ENCODE measurements at places on chromosomes 2 and 18.

DNA sequence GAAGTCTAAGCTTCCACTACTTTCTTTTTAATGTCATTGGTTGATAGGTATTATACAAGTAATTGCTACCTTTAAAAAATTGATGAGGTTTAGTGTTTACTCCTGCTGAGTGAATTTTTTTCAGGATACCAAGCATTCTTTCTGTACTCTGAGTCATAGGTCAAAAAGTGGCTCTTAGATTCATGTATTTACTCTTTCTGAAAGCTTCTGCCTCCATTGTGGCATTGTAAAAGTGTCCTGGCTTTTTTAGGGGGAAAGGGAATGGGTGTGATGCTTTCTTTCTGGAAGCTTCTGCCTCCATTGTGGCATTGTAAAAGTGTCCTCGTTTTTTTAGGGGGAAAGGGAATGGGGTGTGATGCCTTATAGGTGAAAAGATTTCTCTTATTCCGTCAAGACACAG, 286.5 kb downstream of the LPIN1 start:
- H3K27ac ChIP-seq, result peak overlapping the region; percentile 89
- no peaks in the 10 kb centered on the region for H3K27me3 ChIP-seq
- H3K4me3 ChIP-seq, result peak overlapping the region; percentile 39

GRCh38 chr2:45067859-45068570, 58.8 kb upstream of the SIX2 start:
- DNase-seq, result no peak
- H3K27me3 ChIP-seq, result peaks cover 18% of the 10 kb centered on the region
- no peaks in the 10 kb centered on the region for H3K4me1 ChIP-seq
- no peak overlapping the region for H3K27ac ChIP-seq
- no peak overlapping the region for H3K4me3 ChIP-seq

- peak; percentile 8 for DNase-seq
- H3K4me1 ChIP-seq, result peaks cover 6% of the 10 kb centered on the region
- H3K27ac ChIP-seq, result no peak overlapping the region
- H3K36me3 ChIP-seq, result peaks cover 3% of the 10 kb centered on the region
- peaks cover 10% of the 10 kb centered on the region for H3K27me3 ChIP-seq
These were observed 26.6 kb upstream of the LANCL1 start for GRCh38 chr2:210503001-210503623.

GRCh38 chr2:220959391-220959802, 612.7 kb downstream of the EPHA4 start:
- peaks cover 2% of the 10 kb centered on the region for H3K27me3 ChIP-seq
- H3K36me3 ChIP-seq, result no peaks in the 10 kb centered on the region
- no peak for DNase-seq
- H3K4me1 ChIP-seq, result no peaks in the 10 kb centered on the region
- H3K4me3 ChIP-seq, result no peak overlapping the region

GRCh38 chr2:230770804-230771203, 58.2 kb downstream of the CAB39 start:
- H3K4me3 ChIP-seq, result no peak overlapping the region
- no peaks in the 10 kb centered on the region for H3K27me3 ChIP-seq
- no peak for DNase-seq
- peak overlapping the region; percentile 76 for H3K27ac ChIP-seq

DNA sequence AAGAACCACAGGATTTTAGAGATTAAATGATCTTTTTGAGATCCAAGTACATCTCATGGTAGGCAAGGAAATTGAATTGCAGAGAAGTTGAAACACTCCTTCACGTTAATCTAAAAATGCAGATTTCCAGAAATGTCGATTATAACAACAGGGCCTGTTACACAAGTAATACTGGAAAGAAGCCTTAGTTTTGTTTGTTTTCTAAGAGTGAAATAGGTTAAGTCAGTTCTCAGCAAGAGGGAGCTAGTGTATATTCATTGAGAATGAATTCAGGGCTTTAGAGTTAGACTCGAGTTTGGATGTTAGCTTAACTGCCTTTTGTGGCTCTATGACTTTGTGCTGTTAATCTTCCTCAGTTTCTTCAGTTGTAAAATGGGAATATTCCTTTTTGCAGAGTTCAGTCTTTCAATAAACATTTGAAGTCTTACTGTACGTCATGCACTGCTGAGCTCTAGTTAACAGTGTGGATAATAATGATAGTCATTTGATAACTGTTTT, 926 bp downstream of the NDUFV2 start:
- H3K27ac ChIP-seq, result peak overlapping the region; percentile 93
- H3K27me3 ChIP-seq, result no peaks in the 10 kb centered on the region
- H3K4me1 ChIP-seq, result peaks cover 34% of the 10 kb centered on the region
- H3K36me3 ChIP-seq, result peaks cover 8% of the 10 kb centered on the region
- DNase-seq, result no peak

All from memory B cell (primary cell).